Stimulated activated CD8-positive, alpha-beta memory T cell treated with anti-CD3 and anti-CD28 coated beads, Interleukin-15, amount 100 ng/mL, for 1 hour (primary cell): ENCODE measurements at places on chromosomes 12 and 14.

- DNase-seq: no peak
These were observed 78.0 kb downstream of the NOC4L start for GRCh38 chr12:132222096-132222807.

DNA sequence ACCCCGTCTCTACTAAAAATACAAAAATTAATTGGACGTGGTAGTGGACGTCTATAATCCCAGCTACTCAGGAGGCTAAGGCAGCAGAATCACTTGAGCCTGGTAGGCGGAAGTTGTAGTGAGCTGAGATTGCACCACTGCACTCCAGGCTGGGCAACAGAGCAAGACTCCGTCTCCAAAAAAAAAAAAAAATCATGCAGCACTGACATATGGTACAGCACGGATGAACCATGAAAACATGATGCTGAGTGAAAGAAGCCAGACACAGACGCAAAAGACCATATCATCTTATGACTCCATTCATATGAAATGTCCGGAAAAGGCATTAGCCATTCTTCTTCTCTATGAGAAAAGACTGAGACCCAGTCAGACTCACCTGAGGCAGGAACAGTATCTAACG lies 50.4 kb downstream of the PITPNM2 start:
- no peak for DNase-seq

DNA sequence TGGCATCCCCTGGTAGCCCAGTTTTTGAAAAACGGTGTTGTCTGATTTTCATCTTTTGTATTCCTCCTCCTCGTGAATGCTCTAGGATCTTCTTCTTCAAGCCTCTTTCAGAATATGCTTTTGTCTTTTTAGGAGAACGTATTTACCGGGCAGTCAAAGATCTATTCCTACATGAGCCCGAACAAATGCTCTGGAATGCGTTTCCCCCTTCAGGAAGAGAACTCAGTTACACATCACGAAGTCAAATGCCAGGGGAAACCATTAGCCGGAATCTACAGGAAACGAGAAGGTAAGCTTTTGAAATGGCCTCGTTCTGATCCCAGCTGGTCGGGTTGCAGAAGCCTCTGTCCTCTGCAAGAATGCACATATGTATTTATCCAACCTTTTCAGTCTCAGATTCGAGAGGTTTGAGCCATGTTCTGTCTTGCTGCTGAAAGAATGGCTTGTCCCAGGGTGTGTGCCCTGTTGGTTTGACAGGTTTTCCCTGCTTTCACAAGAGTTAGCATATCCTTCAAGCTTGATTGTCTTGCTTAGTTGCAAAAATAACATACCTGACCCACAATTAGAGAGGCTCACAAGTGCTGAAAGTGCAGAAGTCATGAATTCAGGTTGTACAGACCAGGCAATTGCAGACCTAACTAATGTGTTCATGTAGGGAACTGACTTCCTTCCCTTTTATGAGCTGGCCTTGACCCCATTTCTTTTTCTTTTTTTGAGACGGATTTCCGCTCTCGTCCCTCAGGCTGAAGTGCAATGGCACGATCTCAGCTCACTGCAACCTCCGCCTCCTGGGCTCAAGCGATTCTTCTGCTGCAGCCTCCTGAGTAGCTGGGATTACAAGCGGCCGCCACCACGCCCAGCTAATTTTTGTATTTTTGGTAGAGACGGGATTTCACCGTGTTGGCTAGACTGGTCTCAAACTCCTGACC lies 6.8 kb downstream of the KMT5A start:
- DNase-seq: no peak

DNA sequence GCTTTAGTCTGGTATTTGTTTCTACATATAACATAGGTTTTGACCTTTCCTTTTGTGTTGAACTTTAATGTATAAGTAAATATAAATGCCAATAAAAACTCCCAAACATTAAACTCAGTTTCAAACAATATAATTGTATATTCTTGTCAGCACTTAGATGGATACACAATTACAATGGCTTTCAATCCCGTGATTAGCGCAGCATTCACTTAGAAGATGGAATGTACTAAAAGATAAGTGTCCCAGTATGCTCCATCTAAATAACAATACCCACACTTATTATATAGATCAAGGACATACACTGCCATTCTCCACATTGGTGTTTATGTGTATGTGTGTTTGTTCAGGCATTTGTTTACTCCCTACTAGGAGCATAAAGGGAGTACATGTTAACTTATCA lies 193.1 kb downstream of the SOX5 start:
- DNase-seq: no peak

GRCh38 chr12:19688532-19688931 lies 249.2 kb downstream of the AEBP2 start:
- no peak for DNase-seq

DNA sequence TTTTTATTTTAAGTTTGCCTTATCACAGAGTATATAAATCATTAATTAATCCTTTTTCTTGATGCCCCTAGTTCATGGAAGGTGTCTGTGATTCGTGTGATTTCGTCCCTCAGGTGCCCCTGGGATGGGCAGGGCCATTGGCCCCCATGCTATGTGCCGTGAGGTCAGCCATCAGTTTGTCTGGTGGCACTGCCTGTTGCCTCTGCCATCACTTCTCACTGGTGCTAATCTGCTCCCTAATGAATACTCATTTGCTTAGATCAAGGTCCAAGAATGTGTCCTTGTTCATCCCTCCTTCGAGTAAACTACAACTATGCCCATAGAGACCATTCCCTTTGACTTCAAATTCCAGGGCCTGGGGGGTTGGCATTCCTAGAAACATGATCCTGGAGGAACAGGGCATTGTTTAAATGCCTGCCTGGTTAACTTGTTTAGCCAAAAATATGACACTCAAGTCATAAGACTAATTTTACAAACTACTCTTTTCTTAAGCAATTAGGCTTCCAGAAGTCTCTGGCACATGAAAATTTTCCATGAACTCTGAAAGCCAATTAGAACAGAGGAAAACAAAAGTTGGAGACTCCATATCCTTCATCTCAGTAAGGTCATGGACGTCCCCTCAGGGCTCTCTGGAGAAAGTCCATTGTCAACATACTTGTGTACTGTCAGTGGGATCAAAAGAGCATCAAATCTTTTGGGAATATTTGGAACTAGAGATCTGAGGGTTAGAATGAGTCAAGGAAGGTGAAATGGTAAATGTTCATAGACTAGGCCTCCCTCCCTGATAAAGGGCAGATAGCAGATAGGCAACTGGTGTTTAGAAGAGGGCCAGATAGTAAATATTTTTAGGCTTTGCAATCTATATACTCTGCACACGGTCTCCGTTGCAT lies 90.9 kb upstream of the PLXNC1 start:
- no peak for DNase-seq

GRCh38 chr12:50589650-50590435 lies 85.1 kb downstream of the DIP2B start:
- DNase-seq: no peak

- DNase-seq: no peak
These were observed 730.0 kb upstream of the TMEM132C start for GRCh38 chr12:127536833-127537428.

- DNase-seq: no peak
These were observed 18.4 kb downstream of the ATXN2 start for GRCh38 chr12:111580737-111581136.

DNA sequence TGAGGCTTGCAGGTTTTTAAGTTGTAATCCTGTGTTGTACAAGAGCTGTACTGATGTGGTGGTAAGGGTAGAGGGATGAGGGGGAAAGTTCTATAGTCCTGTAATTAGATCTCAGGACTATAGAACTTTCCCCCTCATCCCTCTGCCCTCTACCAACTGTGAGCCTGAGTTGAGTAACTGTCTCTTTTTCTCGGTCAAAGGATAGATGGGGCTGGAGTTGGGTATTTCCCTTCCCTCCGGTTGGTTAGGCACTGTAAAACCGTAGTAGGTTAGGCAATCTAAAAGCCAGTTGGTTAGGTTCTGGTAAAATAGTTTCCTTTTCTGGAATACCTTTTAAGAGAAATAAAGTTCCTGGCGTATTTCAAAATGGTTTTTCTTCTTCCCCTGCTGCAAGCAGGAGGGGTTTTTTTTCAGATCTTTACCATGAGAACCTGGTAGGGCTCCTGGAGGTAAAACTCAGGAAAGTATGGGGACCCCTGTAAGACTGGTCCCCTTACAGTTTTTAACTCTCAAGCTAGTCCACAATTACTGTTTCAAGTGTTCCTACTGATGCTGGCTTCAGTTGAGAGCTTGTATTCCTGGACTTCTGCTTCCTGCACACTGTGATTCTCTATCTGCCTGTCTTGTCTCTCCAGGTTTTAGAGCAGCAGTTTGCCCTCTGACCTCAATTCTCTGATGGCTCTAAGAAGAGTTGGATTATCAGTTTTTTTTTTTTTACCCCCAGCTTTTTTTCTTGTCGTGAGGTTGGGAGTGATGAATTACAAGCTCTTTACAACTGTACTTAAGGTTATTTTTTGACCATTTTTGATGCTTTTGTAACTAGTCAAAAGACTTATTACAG lies 58.7 kb downstream of the FUT8 start:
- DNase-seq: no peak

DNA sequence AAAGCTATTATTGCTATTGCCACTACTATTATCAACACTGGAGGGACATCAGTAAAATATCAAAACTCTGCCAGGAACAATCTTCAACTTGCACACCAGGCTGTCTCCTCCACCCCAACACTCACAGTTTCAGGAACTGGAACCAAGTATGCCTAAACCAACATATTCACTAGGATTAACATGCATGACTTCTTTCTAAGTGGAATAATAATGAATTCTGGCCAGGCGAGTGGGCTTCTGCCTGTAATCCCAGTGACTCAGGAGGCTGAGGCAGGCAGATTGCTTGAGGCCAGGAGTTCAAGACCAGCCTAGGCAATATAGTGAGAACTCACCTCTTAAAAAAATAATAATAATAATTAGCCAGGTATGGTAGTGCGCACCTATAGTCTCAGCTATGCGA lies 58.1 kb downstream of the TBX5 start:
- DNase-seq: no peak

DNA sequence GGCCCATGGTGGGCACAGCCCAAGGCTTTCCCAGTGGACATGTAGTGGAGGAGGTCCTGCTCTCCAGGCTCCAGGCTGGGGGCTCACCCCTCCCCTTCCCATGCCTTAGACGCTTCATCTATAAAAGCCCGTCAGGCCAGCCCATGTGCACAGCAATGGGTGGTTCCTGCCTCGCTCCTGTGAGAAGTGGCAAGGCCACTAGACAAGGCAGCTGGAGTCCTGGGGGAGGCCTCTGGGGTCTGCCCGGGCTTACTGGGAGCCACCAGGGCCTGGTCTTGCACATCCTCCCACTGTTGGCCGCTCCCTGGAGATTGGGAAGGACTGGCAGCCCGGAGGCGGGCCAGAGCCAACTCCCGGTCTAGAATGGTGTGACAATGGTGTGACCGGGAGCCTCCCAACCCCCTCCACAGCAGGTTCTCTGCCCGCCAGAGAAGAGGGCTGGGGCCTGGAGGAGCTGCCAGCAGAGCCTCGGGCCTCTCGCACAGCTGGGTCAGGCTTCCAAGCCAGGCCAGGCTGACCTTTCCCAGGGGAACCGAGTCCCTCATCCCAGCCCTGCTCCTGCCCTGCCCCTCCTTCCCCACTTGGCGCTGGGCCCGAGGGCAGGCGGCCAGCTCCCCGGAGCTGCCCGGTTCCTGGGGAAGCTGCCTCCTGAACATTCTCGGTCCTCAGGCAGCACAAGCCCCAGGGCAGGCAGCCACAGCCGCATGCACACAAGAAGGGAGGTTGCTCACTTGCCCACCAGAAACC lies 97.9 kb downstream of the RFLNA start:
- DNase-seq: no peak

DNA sequence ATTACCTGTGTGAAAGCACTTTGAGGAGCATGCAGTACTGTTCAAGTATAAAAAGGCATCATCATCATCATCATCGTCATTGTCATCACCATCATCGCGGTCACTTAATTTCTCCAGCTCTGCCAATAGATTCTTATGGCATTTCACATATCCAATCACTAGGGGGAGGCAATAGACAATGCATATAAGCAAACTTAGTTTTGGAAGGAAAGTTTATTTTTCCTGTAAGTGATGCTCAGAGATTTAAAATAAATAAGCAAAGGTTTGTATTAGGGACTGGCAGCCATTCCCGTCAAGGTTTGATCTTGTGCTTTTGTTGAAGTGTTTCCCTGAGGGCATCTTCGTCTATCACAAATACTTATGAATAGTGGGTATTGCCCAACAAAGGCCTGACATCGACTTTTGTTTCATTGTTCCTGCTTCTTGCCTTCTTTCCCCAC lies 127.4 kb downstream of the KTN1 start:
- no peak for DNase-seq

- DNase-seq: peak; percentile 7
These were observed 3.3 kb upstream of the POP5 start for GRCh38 chr12:120584343-120585149.

GRCh38 chr14:89270439-89271227 lies 146.4 kb downstream of the FOXN3 start:
- no peak for DNase-seq

DNA sequence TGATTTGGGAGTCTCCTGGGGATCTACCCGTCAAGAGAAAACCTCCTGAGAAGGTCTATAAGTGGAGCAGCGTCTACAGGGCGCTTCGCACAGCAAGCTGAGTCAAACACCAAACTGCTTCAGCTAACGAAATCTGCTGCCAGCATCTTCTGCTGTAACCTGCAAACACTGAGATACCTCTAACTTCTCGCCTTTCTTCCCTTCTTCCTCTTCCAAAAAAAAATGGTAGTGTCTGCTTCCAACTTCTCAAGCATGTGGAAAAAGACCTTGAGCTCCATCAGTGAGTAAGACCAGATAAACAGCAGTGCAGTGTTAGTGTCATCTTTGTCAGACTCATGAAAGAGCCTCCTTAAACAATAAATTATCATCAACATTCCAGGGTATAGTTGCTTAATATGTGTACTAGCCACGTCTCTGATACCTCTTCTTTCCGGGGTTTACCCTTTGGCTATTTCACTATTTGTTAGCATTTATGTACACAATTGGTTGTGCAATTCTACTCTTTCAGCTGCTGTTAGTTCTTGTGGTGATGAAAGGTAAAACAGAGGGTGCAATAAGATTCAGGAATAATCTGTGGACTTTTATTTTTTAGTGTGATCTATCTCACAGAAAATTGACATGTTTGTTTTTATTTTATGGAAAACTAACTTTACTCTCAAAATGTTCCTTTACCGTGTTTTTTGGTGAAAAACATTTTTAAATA lies 81.6 kb downstream of the LLPH start:
- no peak for DNase-seq

GRCh38 chr12:40711121-40711520 lies 18.9 kb downstream of the CNTN1 start:
- DNase-seq: no peak

DNA sequence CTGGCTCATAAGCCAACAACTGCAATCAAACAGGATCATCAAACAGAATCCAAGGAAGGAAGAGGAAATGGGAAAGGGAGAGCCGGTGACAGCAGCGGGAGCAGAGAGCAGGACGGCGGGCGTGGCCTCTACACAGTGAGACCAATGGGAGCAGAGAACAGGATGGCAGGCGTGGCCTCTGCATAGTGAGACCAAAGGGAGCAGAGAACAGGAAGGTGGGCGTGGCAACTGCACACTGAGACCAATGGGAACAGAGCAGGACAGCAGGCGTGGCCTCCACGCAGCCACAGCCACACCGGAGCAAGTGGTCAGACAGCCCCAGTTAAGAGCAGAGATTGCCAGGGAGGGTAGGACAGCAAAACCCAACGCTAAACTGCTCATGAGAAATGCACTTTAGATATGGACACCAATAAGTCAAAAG lies 16.4 kb downstream of the LRCOL1 start:
- DNase-seq: no peak

- DNase-seq: no peak
These were observed 16.1 kb downstream of the EML1 start for GRCh38 chr14:99809360-99809759.

- no peak for DNase-seq
These were observed 49.4 kb downstream of the KITLG start for GRCh38 chr12:88530868-88531267.
